ENCODE measurements at places on chromosomes 11 and 22.

GRCh38 chr22:38312261-38312800 lies 4.9 kb downstream of the CSNK1E start:
- no peak for DNase-seq

GRCh38 chr11:1636291-1636950 lies 6.8 kb downstream of the KRTAP5-5 start:
- DNase-seq, result no peak

- no peak for DNase-seq
Observed at GRCh38 chr11:109512680-109513079, 90.7 kb downstream of the C11orf87 start.

DNA sequence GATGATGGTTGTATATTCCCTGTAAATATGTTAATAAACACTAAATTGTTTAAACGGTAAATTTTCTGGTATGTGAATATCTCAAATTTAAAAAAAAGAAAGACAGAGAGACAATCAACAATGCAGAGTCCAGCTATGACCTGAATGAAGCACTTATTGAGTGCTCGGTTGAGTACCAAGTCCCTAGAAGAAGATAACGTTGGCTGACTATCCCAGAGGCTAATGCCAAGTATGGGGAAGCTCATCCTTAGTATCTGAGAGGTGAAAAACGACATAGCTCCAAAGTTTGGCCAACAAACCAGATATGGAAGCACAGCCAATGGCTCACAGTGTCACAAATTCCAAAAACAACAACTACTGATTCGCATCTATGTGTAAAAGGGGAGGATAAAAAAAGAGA lies 71.3 kb downstream of the RSF1 start:
- DNase-seq, result no peak

- no peak for DNase-seq
Observed at GRCh38 chr11:90556606-90557005, 333.8 kb upstream of the CHORDC1 start.

- DNase-seq, result no peak
Observed at GRCh38 chr11:79198898-79199250, 242.0 kb downstream of the TENM4 start.

- DNase-seq, result peak; percentile 23
Observed at GRCh38 chr11:63277345-63277943, 34.0 kb upstream of the SLC22A25 start.

GRCh38 chr22:28882545-28882877 lies 861 bp upstream of the ZNRF3 start:
- no peak for DNase-seq

- DNase-seq, result no peak
Observed at GRCh38 chr11:105111145-105111944, 28.2 kb downstream of the CARD18 start.

DNA sequence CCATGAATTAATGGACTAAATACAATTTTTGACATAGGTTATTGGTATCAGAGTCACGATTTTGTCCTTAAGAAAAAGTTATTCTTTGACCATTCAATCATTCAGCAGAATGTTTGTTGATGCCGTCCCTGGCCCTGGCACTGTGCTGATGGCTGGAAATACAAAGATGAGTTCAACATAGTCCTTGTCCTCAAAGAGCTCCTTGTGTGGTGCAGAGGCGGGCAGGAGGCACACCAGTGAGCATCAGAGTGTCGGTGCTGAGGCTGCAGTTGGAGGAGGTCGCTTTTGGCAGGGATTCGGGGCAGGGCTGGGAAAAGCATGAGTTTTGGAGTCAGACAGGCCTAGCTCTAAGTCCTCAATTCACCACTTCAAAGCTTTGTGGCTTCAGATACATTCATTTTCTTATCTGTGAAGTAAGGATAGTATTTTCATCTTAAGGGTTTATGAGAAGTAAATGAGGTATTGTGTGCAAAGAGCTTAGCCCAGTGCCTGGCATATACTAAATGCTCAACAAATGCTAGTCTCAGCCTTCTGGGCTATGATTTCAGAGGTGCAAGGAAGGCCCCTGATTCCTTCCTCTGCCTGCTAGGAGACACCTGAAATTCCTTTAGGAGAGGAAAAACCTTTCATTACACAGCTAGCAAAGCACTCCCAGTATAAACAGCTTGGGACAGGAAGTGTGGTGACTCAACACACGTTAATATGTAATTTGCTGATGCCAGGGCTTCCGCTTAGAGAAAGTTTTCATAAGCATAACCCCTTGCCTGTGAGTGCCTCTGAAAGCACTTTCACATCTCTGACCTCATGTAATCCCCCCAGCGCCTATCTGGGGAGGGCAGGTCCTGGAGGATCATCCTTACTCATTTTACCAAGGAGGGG lies 113.8 kb downstream of the NECTIN1 start:
- no peak for DNase-seq

DNA sequence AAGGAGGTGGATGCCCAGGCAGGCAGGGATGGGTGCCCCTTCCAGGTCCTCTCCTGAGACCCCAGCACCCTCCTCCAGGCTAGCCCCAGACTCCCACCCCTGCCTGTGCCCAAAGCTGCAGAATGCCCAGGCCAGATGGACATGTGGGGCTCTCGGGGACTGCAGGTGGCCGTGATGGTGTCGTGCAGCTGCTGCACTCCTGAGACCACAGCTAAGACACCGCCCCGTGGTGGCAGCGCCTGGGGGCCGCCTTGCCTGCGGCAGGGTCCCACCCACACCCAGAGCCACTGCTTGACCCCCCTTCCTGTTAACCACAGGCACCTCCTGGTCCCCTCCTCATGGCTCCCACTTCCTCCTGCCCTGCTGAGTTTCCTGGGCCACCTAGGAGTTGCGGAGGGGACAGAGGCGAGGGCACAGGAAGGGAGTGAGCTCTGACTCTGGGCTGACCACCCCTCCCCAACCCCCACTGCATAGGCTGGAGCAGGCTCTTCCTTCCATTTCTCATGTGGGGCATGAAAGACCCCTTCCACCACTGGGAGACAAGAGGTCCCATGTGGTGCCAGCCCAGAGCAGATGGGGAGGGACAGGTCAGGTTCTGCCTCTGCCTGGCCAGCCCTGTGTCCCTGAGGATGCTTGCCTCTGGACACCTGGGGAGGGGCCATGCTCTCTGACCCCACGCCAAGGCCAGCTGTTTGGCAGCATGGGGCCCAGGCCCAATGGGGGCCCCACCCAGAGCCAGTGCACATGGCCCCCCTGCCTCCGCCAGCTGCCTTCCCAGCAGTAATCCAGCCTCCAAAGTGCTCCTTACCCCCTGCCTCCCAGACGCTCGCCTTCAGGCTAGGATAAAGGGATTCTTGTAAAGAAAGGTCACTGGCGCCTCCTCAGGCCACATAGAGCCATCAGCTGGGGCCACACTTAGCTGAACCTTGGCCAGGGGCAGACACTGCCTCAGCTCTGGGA lies 29.3 kb downstream of the OSBPL5 start:
- DNase-seq, result peak; percentile 58

DNA sequence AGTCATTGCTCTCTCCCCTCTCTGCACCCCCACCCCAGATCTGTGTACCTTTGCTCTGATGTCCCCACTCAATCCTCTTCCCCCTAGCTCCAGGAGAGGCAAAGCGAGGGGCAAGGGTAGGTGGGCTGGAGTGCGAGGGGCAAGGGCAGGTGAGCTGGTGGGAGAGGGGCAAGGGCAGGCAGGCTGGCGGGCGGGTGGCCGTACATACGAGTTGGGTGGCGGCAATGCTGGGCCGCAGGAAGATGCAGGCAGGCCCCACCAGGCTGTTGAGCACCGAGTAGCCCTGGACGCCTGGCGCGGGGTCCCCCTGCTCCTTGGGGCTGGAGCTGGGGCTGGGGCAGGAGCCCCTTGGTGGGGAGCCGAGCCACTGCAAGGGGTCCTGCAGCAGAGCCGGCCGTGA lies 908 bp downstream of the CABP2 start:
- DNase-seq, result no peak

- DNase-seq, result no peak
Observed at GRCh38 chr11:96125400-96125799, 201.5 kb upstream of the MTMR2 start.
